Jurkat, Clone E6-1 (cell line): ENCODE measurements at places on chromosomes 1 and 21.

DNA sequence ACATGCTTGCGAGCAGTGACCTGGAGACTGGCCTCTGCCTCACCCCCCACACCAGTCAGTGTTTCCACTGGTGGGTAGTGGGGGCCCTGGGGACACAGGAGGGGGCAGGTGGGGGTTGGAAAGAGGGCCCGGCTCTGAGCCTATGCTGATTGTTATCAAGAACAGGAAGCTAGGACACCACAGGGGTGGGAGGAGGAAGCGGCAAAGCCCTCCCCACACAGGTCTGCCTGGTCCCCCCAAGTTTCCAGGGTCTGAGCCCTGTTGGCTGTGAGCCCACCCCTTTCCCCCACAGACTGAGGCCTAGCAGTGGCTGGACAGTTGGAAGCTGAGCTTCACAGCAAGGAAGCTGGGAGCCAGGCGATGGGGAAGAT lies 1.6 kb upstream of the PTPN7 start:
- DNase-seq: peak; percentile 77

- DNase-seq: peak; percentile 41
Measured at GRCh38 chr1:228989992-228990827, 254.9 kb downstream of the RHOU start.

GRCh38 chr1:201175820-201176500 lies 14.7 kb upstream of the IGFN1 start:
- DNase-seq: no peak

DNA sequence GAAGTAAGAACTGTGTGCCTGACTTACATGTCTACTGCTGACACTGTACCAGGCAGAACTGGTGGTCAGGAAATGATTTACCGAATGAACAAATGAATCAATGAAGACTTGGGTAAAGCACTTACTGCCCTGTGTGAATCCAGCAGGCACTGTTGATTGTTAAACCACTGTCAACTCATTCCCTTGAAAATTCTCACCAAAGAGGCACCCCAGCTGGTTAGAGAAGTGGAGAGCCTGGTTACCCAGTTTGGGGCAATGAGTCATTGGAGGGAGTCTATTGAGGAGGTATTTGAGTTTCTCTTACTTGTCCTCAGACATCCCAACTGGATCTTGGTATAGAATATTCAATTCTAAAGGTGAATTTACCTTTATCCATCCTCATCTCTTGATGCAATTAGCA lies 34.2 kb downstream of the JUN start:
- DNase-seq: no peak

DNA sequence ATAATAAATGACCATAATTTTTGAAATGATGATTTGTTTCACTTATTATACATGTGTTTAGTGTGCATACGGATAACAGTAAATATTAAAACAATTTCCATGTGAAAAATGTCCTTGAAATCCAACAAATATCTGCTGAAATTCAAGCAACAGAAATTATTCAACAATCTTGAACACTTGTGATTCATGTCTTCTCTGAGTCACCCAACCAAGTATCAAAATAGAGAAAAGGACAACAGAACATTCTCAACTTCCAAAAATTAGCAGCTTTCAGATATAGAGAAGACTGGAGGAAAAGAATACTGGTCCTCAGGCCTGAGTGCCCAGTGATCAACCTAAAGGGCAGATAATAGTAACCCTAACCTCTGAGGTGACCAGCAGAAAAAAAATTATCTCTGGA lies 90.8 kb downstream of the VAV3 start:
- DNase-seq: no peak

DNA sequence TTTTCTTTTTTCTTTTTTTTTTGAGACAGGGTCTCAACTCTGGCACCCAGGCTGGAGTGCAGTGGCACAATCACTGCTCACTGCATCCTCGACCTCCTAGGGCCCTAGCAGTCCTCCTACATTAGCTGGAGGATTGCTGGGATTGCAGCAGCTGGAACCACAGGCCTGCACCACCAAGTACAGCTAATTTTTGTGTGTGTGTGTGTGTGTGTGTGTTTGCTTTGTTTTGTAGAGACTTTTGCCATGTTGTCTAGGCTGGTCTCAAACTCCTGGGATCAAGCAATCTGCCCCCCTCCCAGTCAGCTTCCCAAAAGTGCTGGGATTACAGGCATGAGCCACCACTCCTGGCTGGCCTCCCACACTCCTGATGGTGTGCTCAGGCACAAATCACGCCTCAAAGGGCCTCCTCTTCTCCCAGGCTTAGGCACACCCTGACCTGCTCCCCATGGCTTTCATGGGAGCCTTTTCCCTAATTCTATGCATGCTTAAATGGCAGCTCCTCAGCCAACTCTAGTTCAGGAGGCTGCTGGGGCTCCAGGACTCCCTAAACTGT lies 9.4 kb downstream of the FAM229A start:
- DNase-seq: no peak

- DNase-seq: no peak
Measured at GRCh38 chr21:29149808-29150425, 19.5 kb downstream of the MAP3K7CL start.
